Natural killer cell (primary cell): ENCODE measurements at places on chromosomes 16 and 17. TPM values are rescaled to one million over a fixed set of nuclear protein-coding genes. Genes with fewer than 3 reads are reported as not detected.

The C1QL1 gene
- total RNA-seq = not detected

The NOG gene
- total RNA-seq = 0.77 TPM

GRCh38 chr17:77899498-77899897, 59.0 kb upstream of the TNRC6C start:
- no peaks in the 10 kb centered on the region for H3K36me3 ChIP-seq
- no peak overlapping the region for H3K27ac ChIP-seq
- H3K4me1 ChIP-seq = peaks cover 6% of the 10 kb centered on the region
- DNase-seq = no peak
- no peak overlapping the region for H3K4me3 ChIP-seq
- no peaks in the 10 kb centered on the region for H3K27me3 ChIP-seq

GRCh38 chr17:38715216-38715943, 10.3 kb downstream of the MLLT6 start:
- no peak overlapping the region for H3K27ac ChIP-seq
- DNase-seq = no peak
- H3K27me3 ChIP-seq = no peaks in the 10 kb centered on the region

- no peaks in the 10 kb centered on the region for H3K4me1 ChIP-seq
- no peaks in the 10 kb centered on the region for H3K27me3 ChIP-seq
- H3K36me3 ChIP-seq = no peaks in the 10 kb centered on the region
- H3K27ac ChIP-seq = no peak overlapping the region
- DNase-seq = no peak
These were observed 24.6 kb upstream of the COX10 start for GRCh38 chr17:14044702-14045101.

GRCh38 chr16:12250578-12250977, 274.0 kb downstream of the SNX29 start:
- H3K27ac ChIP-seq = no peak overlapping the region
- no peaks in the 10 kb centered on the region for H3K27me3 ChIP-seq
- H3K4me1 ChIP-seq = no peaks in the 10 kb centered on the region
